ENCODE measurements at places on chromosomes 1 and 21. TPM values are rescaled to one million over a fixed set of nuclear protein-coding genes. Genes with fewer than 3 reads are reported as not detected.

GRCh38 chr1:12038356-12039163 lies 19.3 kb downstream of the MIIP start:
- H3K4me1 ChIP-seq: no peaks in the 10 kb centered on the region
- H3K4me3 ChIP-seq: no peak overlapping the region
- no peak overlapping the region for H3K27ac ChIP-seq
- no peaks in the 10 kb centered on the region for H3K36me3 ChIP-seq
- DNase-seq: no peak

The CHD5 gene
- 0.34 TPM for total RNA-seq

DNA sequence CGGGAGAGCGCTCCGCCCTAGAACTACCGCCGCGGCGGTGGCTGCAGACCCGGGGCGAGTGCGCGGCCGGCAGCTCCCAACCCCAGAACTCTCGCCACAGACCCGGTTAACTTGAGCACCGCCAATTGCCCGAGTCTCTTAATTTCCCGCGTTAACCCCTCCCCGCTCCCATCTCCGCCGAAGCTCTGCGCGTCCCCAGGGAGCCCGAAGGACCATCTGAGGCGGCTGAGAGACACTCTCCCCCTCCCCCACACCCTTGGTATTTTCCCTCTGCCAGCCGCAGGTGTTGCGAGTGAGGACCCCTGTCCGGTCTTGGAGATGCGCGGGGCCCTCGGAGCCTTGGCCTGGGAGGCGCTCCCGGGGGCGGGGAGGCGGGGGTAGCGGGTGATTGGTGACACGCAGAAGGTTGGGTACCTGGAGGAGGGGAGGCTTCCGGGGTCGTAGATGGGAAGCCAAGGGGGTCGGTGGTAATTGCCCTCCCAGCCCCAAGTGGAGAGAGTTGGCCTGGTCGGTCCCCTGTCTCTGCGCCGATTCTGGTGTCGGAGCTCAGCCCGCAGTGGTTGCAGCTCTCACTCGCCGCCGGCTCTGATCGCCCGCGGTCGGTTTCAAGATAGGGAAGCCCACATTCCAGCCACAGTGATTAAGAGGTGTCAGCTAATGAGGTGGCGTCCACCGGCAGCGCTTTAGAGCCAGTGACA lies 858 bp upstream of the SUSD4 start:
- H3K27me3 ChIP-seq: peaks cover 4% of the 10 kb centered on the region
- DNase-seq: peak; percentile 28
- no peak overlapping the region for H3K27ac ChIP-seq
- H3K36me3 ChIP-seq: no peaks in the 10 kb centered on the region
- peak overlapping the region; percentile 66 for H3K4me3 ChIP-seq
- peaks cover 22% of the 10 kb centered on the region for H3K4me1 ChIP-seq

GRCh38 chr1:17919525-17920439 lies 164.6 kb downstream of the ACTL8 start:
- no peaks in the 10 kb centered on the region for H3K4me1 ChIP-seq
- no peak for DNase-seq
- H3K27ac ChIP-seq: no peak overlapping the region
- H3K4me3 ChIP-seq: no peak overlapping the region
- no peaks in the 10 kb centered on the region for H3K36me3 ChIP-seq
- peaks cover 31% of the 10 kb centered on the region for H3K27me3 ChIP-seq

The OR2T33 gene
- total RNA-seq: 0.25 TPM

GRCh38 chr1:38045401-38046332 lies 926 bp downstream of the POU3F1 start:
- peaks cover 45% of the 10 kb centered on the region for H3K27me3 ChIP-seq
- H3K4me3 ChIP-seq: peak overlapping the region; percentile 20
- H3K4me1 ChIP-seq: peaks cover 30% of the 10 kb centered on the region
- H3K36me3 ChIP-seq: no peaks in the 10 kb centered on the region

The AGL gene
- 9.6 TPM for total RNA-seq

- H3K36me3 ChIP-seq: peaks cover 35% of the 10 kb centered on the region
- no peak for DNase-seq
- H3K27ac ChIP-seq: no peak overlapping the region
- H3K27me3 ChIP-seq: no peaks in the 10 kb centered on the region
These were observed 48.3 kb upstream of the NADK start for GRCh38 chr1:1826356-1827088.

DNA sequence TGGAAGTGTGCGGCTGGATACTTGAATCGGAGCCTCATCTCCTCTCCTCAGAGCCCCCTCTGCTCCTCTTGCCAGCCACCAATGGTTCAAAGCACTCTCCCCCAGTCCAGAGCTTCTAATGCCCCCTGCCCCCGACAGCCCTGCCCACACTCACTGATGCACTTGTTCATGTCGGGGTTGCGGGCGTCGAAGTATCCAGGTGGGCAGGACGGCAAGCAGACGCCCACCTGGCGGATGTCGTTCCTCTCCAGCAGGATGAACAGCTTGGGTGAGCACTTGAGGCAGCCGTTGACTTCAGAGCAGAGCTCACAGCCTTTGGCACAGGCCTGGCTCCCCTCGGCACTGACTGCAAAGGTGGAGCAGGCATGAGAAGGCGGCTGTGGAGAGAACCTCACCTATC lies 18.4 kb downstream of the RSPO1 start:
- no peak for DNase-seq
- peaks cover 24% of the 10 kb centered on the region for H3K27me3 ChIP-seq
- H3K4me3 ChIP-seq: no peak overlapping the region
- H3K36me3 ChIP-seq: no peaks in the 10 kb centered on the region

- H3K36me3 ChIP-seq: no peaks in the 10 kb centered on the region
- no peak overlapping the region for H3K27ac ChIP-seq
- H3K4me1 ChIP-seq: no peaks in the 10 kb centered on the region
These were observed 26.8 kb upstream of the BEND5 start for GRCh38 chr1:48803474-48803873.

GRCh38 chr1:108661030-108661609 lies at the start of gene HENMT1:
Gene HENMT1, minus strand, starts transcription at chr1:108661093. Its CDS starts 1,209 bp downstream, at chr1:108659884.
- H3K4me3 ChIP-seq: peak within 1 kb of the TSS; percentile 65
- peaks cover 6% of the 10 kb centered on the region for H3K36me3 ChIP-seq
- H3K27me3 ChIP-seq: no peaks in the 10 kb centered on the region
- peaks cover 12% of the 10 kb centered on the region for H3K4me1 ChIP-seq
- peak; percentile 78 for DNase-seq
- H3K27ac ChIP-seq: peak within 1 kb of the TSS; percentile 95

- no peak overlapping the region for H3K4me3 ChIP-seq
- no peak overlapping the region for H3K27ac ChIP-seq
- H3K4me1 ChIP-seq: no peaks in the 10 kb centered on the region
- no peak for DNase-seq
These were observed 139.4 kb downstream of the CSMD2 start for GRCh38 chr1:34025675-34026074.

The ARHGEF16 gene
- total RNA-seq: 0.11 TPM

- no peaks in the 10 kb centered on the region for H3K27me3 ChIP-seq
- H3K36me3 ChIP-seq: peaks cover 6% of the 10 kb centered on the region
- no peak overlapping the region for H3K4me3 ChIP-seq
- peak overlapping the region; percentile 23 for H3K27ac ChIP-seq
- peaks cover 87% of the 10 kb centered on the region for H3K4me1 ChIP-seq
These were observed 10.6 kb upstream of the LINGO4 start for GRCh38 chr1:151815716-151816327.

The LRRIQ3 gene
- total RNA-seq: 0.08 TPM

- no peak for DNase-seq
- no peaks in the 10 kb centered on the region for H3K4me1 ChIP-seq
- no peaks in the 10 kb centered on the region for H3K36me3 ChIP-seq
- H3K27ac ChIP-seq: no peak overlapping the region
- H3K4me3 ChIP-seq: no peak overlapping the region
These were observed 75.0 kb downstream of the RWDD3 start for GRCh38 chr1:95309031-95309471.

The SYT14 gene
- not detected for total RNA-seq

- DNase-seq: peak; percentile 47
- H3K27ac ChIP-seq: peak overlapping the region; percentile 73
- H3K27me3 ChIP-seq: no peaks in the 10 kb centered on the region
- H3K4me3 ChIP-seq: no peak overlapping the region
These were observed 94.6 kb downstream of the STUM start for GRCh38 chr1:226643177-226643576.

GRCh38 chr1:164576291-164577271 lies 17.6 kb downstream of the PBX1 start:
- DNase-seq: no peak
- H3K36me3 ChIP-seq: no peaks in the 10 kb centered on the region
- H3K27ac ChIP-seq: no peak overlapping the region
- H3K27me3 ChIP-seq: no peaks in the 10 kb centered on the region
- H3K4me3 ChIP-seq: no peak overlapping the region

- no peak overlapping the region for H3K4me3 ChIP-seq
- no peak for DNase-seq
- peaks cover 59% of the 10 kb centered on the region for H3K4me1 ChIP-seq
- H3K36me3 ChIP-seq: no peaks in the 10 kb centered on the region
These were observed 10.6 kb upstream of the SPSB1 start for GRCh38 chr1:9281908-9282695.

DNA sequence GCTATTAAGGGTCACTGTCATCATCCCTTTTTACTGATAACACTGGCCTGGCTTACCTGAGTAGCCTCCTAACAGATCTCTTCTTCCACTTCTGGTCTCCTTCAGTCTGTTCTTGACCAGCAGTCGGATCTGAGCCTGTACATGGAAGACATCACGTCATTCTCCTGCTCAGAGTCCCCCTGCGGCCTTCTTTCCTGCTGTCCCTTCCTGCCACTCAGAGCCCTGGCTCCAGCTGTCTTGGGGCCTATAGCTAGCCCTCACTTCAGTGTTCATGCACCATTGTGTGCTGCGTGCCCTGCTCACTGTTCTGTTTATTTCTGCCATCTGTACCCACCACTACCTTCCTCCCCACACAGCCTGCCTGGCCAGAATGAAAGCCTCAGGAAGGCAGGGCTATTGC lies 8.4 kb downstream of the ADARB1 start:
- DNase-seq: no peak
- H3K4me1 ChIP-seq: peaks cover 98% of the 10 kb centered on the region
- peak overlapping the region; percentile 22 for H3K27ac ChIP-seq
- H3K4me3 ChIP-seq: no peak overlapping the region
- H3K36me3 ChIP-seq: no peaks in the 10 kb centered on the region
- no peaks in the 10 kb centered on the region for H3K27me3 ChIP-seq

GRCh38 chr1:71885171-71885570 lies 397.2 kb downstream of the NEGR1 start:
- H3K27ac ChIP-seq: no peak overlapping the region
- no peaks in the 10 kb centered on the region for H3K27me3 ChIP-seq
- no peaks in the 10 kb centered on the region for H3K36me3 ChIP-seq
- no peak for DNase-seq

GRCh38 chr1:60388092-60388987 lies 314.8 kb upstream of the C1orf87 start:
- no peak for DNase-seq
- no peak overlapping the region for H3K27ac ChIP-seq
- no peaks in the 10 kb centered on the region for H3K4me1 ChIP-seq
- H3K4me3 ChIP-seq: no peak overlapping the region

The OR2AJ1 gene
- total RNA-seq: not detected

- no peak for DNase-seq
- H3K36me3 ChIP-seq: peaks cover 12% of the 10 kb centered on the region
- no peak overlapping the region for H3K4me3 ChIP-seq
- H3K27ac ChIP-seq: no peak overlapping the region
- peaks cover 26% of the 10 kb centered on the region for H3K4me1 ChIP-seq
These were observed 99.1 kb upstream of the ARTN start for GRCh38 chr1:43834280-43835081.

DNA sequence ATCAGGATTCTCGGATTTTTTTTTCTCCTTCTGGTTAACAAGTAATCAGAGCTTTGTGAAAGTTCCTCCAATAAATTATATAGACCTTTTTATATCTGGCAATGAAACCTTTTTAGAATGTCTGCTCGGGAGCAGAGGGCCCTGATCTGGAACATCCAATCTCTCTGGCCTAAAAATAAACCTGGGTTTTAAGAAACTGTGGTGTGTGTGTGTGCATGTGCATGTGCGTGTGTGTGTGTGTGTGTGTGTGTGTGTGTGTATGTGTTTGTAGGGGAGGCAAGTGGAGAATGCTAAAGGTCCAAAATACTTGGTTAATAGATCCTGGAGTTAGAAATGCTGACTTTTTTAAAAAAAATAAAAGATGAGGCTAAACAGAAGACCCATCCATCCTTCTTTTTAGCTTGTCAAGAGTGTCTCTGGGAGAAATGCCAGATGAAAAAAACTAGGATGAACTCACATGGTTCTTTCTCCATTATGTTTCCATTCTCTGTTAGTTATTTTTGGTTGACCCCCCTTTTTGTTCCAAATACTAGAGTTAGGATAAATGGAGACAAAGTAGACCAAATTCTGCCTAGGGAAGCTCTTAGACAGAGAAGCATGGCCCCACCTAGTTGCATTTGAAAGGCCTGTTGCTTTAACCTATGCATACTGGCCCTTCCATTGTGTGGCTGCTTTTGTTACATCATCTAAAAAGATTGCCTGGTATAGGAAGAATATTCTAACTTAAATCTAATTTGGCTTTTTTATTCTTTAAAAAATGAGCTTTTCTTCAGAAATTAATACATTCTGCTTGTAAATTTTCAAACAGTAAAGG lies 175.9 kb downstream of the PAPPA2 start:
- H3K27ac ChIP-seq: no peak overlapping the region
- H3K4me1 ChIP-seq: no peaks in the 10 kb centered on the region
- DNase-seq: no peak
- H3K36me3 ChIP-seq: no peaks in the 10 kb centered on the region
- H3K27me3 ChIP-seq: no peaks in the 10 kb centered on the region
- no peak overlapping the region for H3K4me3 ChIP-seq

The NBPF20 gene
- 3.3 TPM for total RNA-seq

GRCh38 chr1:115288591-115289198 lies 49.4 kb downstream of the NGF start:
- H3K36me3 ChIP-seq: no peaks in the 10 kb centered on the region
- DNase-seq: no peak
- no peaks in the 10 kb centered on the region for H3K4me1 ChIP-seq

The RPAP2 gene
- total RNA-seq: 23.4 TPM

- no peaks in the 10 kb centered on the region for H3K36me3 ChIP-seq
- H3K27ac ChIP-seq: no peak overlapping the region
- no peak for DNase-seq
- no peaks in the 10 kb centered on the region for H3K4me1 ChIP-seq
These were observed 111.9 kb upstream of the KAZN start for GRCh38 chr1:14486401-14487201.

All from CD4-positive, alpha-beta T cell (primary cell).